GM19239 (cell line): ENCODE measurements at places on chromosomes 3 and 15.

- DNase-seq: no peak
These were observed 77.0 kb downstream of the SLC9A9 start for GRCh38 chr3:143771258-143771657.

DNA sequence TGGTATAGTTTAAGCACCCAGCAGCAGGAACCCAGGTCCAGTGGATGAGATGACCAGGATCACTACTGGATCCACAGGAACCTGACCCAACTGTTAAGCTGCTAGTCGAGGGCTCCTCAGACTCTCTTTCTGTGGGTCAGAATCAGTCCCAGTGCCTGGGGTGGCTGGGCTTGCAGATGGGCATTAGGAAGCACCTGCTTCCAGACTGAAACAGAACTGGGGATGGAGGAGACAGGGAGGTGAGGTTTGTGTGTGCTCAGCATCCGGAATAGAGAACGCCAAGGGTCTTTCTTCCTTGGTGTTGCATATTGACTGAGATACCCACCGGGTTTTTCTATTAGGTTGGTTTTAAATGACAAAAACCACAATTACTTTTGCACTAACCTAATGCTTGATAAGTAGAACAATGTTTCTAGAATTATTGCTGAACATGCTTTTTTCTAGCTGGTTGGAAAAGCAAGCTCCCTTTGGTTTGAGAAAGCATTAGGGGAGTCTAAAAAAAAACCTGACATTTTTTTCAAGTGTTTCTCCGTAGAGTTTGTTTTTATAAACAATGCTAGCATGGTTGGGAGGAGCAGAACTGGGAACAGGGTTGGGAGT lies 779 bp downstream of the ST3GAL6 start:
- no peak for DNase-seq

GRCh38 chr3:108459225-108459624 lies 51.2 kb downstream of the MYH15 start:
- DNase-seq: no peak

- no peak for DNase-seq
These were observed 487.6 kb downstream of the NAALADL2 start for GRCh38 chr3:175346573-175347356.

DNA sequence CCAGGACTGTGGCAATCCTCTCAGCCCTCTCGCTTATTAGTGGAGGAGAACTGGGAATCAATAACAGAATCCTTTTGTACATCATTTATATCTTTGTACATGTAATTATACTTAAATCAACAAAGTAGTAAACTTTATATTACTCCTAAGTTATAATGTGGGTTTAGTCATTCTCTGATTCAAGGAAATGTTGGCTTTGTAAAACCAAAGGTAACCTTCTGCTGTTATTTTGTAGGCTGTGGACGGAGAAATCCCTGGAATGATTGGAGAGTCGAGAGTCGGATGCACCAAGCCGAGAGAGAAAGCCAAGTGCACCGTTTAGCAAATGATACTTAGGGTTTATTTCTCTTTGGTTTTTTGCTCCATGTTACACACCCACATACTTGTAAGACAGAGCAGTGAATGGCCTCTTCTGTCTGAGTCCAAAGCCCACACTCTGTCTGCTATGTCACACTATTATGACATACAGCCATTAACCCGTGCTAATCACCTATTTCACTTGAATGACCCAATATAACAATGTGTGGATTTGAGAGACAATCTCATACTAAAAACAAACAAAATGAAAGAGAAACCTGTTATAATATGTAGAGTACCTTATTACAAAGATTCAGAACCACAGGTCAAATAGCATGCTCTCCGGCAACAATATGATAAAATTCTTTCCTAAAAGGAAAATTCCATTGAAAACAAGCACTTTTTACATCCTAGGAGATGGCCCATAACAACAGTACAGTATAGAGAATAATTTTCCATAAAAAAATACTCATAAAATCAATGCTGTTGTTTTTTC lies 72.2 kb downstream of the MECOM start:
- DNase-seq: no peak

DNA sequence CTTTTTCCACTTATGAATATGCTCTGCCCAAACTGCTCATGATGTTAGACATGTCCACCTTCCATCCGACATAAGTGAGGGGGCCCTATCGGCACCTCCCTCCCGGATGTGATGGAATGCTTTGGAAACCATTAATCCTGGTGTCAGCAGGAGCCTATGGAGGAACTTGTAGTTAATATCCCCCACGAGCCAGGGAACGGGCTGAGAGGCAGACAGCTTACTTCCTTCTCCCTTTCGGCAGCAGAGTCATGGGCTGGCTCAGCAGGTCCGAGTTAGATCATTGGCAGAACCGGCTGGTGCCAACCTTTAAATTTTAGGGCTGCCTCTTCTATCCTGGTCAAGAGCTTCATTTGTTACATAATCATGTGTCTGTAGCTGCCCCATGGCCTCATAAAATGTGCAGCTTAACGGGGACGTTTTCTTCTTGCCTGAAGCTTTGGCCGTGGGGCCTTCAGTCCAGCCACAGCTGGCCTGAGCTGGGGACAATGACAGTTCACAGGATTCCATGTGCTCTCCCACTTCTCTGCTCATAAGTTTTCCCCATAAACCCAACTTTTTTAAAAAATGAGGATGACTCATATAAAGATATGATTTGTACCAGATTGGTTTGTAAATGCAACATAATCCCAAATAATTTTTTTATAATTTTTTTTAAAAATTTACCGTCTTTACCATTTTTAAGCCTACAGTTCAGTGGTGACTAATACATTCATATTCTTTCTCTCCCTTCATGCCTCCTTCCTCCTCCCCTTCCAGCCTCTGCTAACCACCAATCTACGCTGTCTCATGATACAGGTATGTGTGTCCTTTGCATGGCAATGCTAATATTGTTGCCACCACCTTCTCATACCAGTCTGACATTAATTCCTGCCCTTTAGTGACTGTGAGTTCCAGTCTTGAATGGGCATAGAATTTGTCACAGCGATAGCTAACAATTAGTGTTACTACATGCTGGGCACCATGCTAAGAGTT lies 62.2 kb upstream of the RGMA start:
- DNase-seq: no peak
